Activated CD4-positive, alpha-beta memory T cell treated with anti-CD3 and anti-CD28 coated beads for 36 hours (primary cell): ENCODE measurements at places on chromosomes 1 and 21. TPM values are rescaled to one million over a fixed set of nuclear protein-coding genes. Genes with fewer than 3 reads are reported as not detected.

The CACHD1 gene
- 0.33 TPM for total RNA-seq

DNA sequence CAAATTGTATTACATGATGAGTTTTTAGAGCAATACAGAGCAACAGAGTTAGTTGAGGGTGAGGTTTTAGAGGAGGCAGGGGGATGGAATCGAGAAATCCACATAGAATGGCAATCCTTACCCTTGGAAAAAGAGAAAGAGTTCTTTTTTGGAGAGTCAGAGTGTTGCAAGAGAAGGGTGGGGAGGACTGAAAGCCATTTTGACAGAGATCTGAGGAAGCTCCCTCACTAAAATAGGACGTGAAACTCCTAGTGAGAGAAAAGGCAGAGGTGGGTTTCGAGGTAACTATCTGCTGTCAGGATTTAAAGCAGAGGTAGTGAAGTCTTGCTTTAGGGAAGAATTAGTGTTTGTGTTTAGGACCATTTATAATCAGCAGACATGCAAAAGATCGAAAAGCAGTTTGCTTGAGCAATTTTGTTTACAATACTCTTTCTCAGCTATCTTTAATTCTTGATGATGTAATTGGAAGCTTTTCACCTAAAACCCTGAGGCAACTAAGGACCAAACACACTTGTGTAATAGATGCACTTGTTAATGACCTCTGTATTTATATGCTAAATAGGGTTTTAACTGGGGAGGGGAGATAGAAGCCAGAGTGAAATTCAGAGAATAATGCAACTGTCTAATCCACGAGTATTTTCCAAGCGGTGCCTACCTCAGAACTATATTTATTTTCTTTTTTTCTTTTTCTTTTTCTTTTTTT lies 20.0 kb downstream of the ADAMTS5 start:
- DNase-seq = no peak

The RAP1A gene
- 294 TPM for total RNA-seq

The LCE1E gene
- total RNA-seq = not detected

The ROR1 gene
- total RNA-seq = 0.10 TPM

DNA sequence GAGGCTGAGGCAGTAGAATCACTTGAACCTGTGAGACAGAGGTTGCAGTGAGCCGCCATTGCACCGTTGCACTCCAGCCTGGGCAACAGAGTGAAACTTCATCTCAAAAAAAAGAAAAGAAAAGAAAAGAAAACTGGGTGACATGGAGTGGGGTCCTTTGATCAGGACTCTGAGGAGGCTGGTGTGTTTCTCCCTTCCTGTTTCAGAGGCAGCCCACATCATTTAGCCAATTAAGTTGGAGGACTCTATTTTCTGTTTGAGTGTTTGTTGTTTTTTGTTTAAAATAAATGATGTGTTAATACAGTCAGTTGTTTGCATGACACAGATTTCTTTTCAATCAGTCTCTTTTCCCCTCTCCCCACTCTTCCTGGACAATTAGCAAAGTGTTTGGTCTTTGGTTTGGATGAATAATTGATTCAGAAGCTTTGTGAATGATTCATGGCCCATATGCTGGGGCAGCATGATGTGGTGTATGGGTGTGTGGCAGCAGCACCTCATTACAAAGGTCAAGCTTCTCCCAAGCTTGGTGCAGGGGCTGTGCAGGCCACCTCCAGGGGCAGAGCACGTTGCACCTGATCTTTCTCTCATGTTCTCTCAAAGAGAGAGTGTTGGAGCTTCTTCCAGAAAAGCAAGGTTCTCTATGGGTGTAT lies 48.8 kb downstream of the CACNA1E start:
- DNase-seq = no peak

GRCh38 chr1:145953861-145954260 lies 4.0 kb downstream of the LIX1L start:
- DNase-seq = no peak

DNA sequence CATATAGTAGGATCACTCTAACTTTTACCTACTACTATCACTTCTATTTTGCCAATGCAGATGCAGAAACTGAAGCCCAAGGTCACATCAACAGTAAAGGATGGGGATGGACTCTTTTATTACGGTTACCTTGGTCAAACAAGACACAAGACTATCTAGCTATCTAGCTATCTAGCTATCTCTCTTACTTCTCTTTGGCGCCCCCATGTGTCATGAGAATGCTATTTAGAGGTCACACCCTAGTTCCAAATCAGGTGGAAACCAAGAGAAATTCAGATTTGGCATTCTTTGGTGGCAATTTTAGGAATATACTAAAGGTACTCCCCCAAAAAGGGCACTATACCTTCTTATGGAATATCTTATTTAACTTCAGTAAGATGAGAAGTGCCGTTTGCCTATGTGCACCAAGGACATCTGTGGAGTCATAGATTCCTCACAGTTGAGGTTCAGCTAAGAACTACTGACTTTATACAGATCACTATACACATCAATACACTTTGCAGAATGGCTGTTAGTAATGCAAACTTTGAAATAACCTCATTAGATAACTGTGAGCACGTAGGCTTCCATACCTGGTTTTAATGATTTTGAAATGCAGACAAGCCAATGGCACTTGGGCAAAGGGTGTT lies 6.7 kb downstream of the ZNF648 start:
- peak; percentile 50 for DNase-seq

DNA sequence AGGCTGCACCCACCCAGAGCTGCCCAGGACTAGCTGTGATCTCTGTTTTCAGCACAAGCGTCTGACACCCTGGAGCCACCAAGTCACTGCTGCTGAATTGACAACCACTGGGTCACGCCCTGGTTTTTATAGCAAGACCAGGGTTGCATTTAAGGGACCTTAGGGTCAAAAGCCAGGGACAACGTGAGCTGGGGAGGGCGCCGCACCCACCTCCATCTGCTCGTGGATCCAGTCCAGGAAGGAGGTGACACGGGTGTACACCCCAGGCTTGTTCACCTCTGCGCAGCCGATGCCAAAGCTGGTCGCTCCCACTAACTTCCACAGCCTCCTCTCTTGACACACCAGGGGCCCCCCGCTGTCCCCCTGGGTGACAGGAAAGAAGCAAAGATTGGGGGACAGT lies 9.2 kb upstream of the TFF1 start:
- no peak for DNase-seq

GRCh38 chr1:97654876-97655585 lies 265.8 kb downstream of the DPYD start:
- no peak for DNase-seq

DNA sequence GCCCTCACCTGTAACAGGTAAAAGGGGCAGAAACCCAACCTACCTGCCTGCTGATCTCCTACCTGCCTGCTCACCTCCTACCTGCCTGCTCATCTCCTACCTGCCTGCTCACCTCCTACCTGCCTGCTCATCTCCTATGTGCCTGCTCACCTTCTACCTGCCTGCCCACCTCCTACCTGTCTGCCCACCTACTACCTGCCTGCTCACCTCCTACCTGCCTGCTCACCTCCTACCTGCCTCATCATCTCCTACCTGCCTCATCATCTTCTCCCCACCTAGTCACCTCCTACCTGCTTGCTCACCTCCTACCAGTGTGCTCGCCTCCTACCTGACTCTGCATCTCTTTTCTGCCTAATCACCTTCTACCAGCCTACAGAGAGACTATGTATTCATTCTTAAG lies 452.9 kb downstream of the MATN1 start:
- DNase-seq = no peak

The OSCP1 gene
- 2.7 TPM for total RNA-seq

- no peak for DNase-seq
Observed at GRCh38 chr1:85420199-85420598, 44.8 kb downstream of the DDAH1 start.

The CELA2A gene
- not detected for total RNA-seq

The BRINP3 gene
- total RNA-seq = not detected

The HMGCS2 gene
- not detected for total RNA-seq
